Colonic mucosa (tissue), 4 donors: ENCODE measurements at places on chromosomes 7 and 10. TPM values are rescaled to one million over a fixed set of nuclear protein-coding genes. Genes with fewer than 3 reads are reported as not detected.

PWWP2B gene
- 61.0 TPM for total RNA-seq

AZGP1 gene
- total RNA-seq: 2.5 TPM

LRGUK gene
- total RNA-seq: 0.37 TPM

ATP6V0E2 gene
- 12.5 TPM for total RNA-seq

LAMB4 gene
- total RNA-seq: 0.27 TPM

DNA sequence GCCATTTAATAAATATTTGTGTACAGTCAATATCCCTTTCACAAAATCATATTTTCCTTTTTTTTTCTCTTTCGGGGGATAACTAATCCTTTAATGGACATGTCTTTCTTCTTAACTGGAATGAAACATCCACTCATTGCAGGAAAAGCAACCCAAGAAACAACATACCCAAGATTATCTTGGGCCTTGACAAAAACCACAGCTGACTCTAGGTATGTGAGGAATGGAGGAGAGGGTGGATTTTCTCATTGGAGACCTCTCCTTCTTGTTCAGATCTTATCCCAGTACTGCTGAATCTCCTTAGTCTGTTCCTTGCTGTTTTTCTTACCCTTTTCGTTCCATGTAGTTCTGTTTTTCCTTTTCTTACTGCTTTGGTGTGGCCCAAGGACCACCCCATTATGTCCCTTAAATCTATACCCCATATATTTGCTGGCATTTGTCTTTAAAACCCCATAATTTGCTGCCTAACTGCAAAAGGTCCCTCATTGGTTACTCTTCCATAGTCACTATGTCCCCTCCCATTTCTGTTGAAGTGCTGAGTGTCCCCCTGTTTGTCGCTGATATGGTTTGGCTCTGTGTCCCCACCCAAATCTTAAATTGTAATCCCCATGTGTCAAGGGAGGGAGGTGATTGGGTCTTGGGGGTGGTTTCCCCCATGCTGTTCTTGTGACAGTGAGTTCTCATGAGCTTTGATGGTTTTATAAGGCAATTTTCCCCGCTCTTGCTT, 6.8 kb upstream of the CDK6 start:
- no peak overlapping the region for H3K27ac ChIP-seq
- no peaks in the 10 kb centered on the region for H3K36me3 ChIP-seq
- no peaks in the 10 kb centered on the region for H3K4me1 ChIP-seq
- H3K27me3 ChIP-seq: no peaks in the 10 kb centered on the region
- no peak for DNase-seq
- H3K4me3 ChIP-seq: no peak overlapping the region

DNA sequence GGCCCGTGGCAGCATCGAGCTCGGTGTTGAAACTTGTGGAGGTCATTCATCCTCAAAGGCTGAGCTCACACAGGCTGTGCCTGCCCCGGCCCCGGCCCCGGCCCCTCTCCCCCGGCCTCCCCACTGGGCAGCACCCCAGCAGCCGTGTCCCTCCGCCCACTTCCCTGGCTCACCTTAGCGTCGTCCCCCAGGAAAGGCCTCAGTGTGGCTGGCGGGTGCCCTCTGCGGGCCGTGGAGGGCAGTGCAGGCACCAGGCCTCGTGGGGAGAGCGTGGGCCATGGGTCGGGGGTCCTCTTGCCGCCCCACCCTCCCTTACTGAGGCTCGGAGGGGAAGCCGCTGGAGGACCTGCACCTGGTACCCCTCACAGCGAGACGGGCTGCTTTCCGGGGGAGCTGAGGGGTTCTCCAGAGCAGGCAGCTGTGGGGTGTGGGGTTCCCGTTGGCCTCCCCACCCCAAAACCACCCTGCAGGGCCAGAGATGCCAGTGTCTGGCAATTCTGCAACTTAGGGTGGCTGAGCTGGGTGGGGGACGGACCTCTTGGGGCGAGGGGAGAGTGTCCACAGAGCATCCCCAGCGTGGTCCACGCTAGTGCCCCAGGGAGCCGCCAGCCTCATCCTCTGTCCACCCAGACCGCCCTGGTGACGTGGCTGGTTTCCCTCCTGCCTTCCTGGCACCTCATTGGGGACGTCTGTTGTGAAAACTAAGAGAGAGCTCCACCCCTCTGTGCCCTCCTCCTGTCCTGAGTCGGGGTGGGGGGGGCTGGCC, 44.2 kb upstream of the DPYSL4 start:
- no peak for DNase-seq
- H3K4me1 ChIP-seq: no peaks in the 10 kb centered on the region
- H3K4me3 ChIP-seq: no peak overlapping the region
- no peaks in the 10 kb centered on the region for H3K36me3 ChIP-seq
- H3K27me3 ChIP-seq: peaks cover 4% of the 10 kb centered on the region

- peak; percentile 55 for DNase-seq
- H3K27me3 ChIP-seq: no peaks in the 10 kb centered on the region
- no peaks in the 10 kb centered on the region for H3K36me3 ChIP-seq
- no peak overlapping the region for H3K4me3 ChIP-seq
- H3K27ac ChIP-seq: peak overlapping the region; percentile 71
- H3K4me1 ChIP-seq: peaks cover 17% of the 10 kb centered on the region
Measured at GRCh38 chr10:118730756-118731456, 23.9 kb downstream of the CACUL1 start.

GRCh38 chr10:94115725-94116124, 122.0 kb downstream of the PLCE1 start:
- H3K36me3 ChIP-seq: no peaks in the 10 kb centered on the region
- H3K27ac ChIP-seq: no peak overlapping the region
- H3K4me1 ChIP-seq: no peaks in the 10 kb centered on the region
- DNase-seq: no peak
- H3K4me3 ChIP-seq: no peak overlapping the region

- no peak for DNase-seq
- no peak overlapping the region for H3K4me3 ChIP-seq
- no peaks in the 10 kb centered on the region for H3K4me1 ChIP-seq
- no peak overlapping the region for H3K27ac ChIP-seq
- H3K36me3 ChIP-seq: no peaks in the 10 kb centered on the region
Measured at GRCh38 chr10:33860552-33860951, 526.1 kb upstream of the NRP1 start.

DNA sequence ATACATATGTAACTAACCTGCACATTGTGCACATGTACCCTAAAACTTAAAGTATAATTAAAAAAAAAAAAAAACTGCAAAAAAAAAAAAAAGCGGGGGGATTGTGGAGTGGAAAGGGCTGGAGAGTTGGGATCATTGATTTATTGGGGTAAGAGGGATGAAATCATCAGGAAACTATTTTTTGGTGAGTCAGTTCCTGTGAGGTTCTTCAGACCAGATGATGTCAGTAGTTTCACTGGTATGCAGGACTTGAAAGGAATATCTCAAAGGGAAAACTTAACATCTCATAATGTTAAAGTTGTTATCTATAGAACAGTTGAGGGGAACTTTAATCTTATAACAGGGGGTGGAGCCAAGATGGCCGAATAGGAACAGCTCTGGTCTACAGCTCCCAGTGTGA, 32.6 kb upstream of the TECTB start:
- no peaks in the 10 kb centered on the region for H3K36me3 ChIP-seq
- no peak overlapping the region for H3K27ac ChIP-seq
- H3K4me3 ChIP-seq: no peak overlapping the region
- DNase-seq: no peak
- no peaks in the 10 kb centered on the region for H3K4me1 ChIP-seq

- H3K4me1 ChIP-seq: no peaks in the 10 kb centered on the region
- no peaks in the 10 kb centered on the region for H3K27me3 ChIP-seq
- H3K36me3 ChIP-seq: no peaks in the 10 kb centered on the region
- no peak overlapping the region for H3K27ac ChIP-seq
- H3K4me3 ChIP-seq: no peak overlapping the region
- DNase-seq: no peak
Measured at GRCh38 chr7:82105463-82105862, 335.6 kb upstream of the HGF start.
